NCI-H69 (cell line): ENCODE measurements at places on chromosomes 11 and 22.

DNA sequence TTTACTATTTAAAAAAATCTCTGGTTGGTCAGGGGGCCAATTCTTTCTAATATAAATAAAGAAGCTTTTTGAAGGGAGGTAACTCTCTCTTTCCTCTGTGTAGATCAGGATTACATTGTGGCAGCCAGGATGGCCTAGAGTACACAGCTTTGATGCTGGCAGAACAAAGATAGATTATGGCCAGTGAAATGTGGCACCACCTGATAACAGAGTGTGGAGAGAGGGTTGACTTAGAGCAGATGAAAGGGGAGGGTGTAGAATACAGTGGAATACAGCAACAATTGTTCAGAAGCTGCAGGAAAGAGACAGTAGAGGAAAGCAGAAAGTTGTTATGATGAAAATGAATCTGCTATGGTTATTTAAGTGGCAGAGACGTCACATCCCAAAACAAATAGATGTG, 99.0 kb downstream of the FAR1 start:
- no peak for DNase-seq

- DNase-seq = no peak
Observed at GRCh38 chr11:117966908-117967307, 19.3 kb upstream of the IL10RA start.

DNA sequence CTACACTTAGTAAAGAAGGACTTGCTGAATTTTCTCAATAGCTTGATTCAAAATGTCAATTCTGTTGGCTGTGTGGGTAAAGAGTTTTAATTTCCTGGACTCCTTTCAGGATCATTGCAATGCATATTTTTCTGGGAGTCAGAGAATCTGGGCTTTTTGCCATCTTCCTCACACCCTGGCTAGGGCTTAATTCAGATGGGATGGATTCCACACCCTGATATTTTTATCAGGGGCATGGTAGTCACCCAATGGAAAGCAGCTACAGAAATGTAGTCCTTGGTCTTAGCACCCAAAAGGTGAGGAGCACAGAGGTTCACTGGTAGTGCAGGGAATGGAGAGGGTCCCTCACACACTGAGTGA, 79.3 kb downstream of the SGSM3 start:
- no peak for DNase-seq

DNA sequence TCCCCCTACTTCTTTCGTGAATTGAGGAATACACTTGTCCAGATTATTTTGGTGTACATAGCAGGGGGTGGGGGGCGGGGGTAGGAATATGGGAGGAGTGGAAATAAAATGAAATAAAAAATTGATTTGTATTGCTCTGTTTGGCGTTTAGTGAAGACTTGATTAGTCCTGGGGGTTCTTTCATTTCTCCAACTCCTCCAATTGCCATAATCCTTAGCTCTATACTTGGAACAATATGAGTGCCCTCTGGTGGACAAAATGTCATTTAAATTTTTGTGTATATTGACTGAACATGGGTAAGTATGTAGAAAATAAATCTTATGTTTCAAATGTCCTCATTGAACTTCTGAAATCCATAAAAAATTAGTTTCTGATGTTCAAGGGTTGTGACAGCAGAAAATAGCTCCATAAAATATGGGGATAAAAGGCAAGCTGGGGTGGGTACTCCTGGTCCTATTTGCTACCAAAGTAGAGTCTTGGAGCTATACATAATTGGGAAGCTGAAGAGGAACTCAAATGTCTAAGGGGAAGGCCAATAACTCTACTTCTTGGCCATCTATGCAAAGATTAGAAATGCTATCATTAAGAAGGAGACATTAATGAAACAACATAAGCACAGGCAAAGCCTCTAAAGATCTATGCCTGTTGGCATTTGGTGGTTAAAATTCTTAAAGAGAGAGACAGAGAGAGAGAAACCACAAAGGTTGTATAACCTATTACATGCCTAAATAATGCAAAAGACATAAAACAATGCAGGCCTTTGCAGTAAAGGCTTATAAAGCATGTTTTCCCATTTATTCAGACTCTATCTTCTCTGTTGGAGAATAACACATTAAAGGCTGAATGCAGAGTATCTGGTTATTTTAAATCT, 421.6 kb downstream of the METTL15 start:
- peak; percentile 73 for DNase-seq

DNA sequence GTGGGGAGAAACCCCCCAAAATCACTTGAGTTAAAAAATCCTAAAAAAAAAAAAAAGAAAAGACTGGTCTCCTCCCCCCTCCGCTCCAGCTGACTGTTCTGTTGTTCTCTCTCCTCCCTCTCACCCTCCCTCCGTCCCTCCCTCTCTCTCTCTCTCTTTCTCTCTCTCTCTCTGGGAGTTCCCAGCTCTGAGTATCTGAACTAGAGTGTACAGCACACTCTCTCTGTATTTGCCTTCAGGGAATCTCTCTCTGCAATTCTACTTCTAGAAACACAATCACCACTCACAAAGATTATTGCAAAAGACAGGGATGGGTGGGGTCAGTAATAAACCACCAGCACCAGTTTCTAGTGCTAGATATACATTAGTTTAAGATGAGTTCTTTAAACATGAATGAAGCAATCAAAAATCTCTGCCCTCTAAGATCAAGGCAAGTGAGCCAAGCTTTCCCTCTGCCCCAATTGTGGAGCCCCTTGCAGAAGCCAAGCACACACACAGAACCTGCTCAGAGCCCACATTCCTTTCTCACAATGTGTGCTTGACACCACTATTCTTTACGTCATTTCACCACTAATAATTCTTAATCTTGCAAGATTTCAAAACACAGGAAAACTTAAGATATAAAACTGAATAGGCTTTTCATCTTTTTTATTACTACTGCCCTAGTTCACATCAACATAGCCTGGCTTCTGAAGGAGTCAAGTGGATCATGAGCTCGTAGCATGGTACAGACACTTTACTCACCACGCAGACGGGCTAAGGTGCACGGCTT, 133.5 kb downstream of the RBFOX2 start:
- DNase-seq = peak; percentile 56

- no peak for DNase-seq
Observed at GRCh38 chr11:122007601-122008071, 108.4 kb downstream of the BLID start.

GRCh38 chr22:27348634-27349033, 452.9 kb downstream of the MN1 start:
- no peak for DNase-seq

GRCh38 chr22:48751539-48752437, 1075.9 kb downstream of the BRD1 start:
- DNase-seq = no peak

- no peak for DNase-seq
Observed at GRCh38 chr22:35642305-35642741, 5.9 kb upstream of the APOL6 start.

DNA sequence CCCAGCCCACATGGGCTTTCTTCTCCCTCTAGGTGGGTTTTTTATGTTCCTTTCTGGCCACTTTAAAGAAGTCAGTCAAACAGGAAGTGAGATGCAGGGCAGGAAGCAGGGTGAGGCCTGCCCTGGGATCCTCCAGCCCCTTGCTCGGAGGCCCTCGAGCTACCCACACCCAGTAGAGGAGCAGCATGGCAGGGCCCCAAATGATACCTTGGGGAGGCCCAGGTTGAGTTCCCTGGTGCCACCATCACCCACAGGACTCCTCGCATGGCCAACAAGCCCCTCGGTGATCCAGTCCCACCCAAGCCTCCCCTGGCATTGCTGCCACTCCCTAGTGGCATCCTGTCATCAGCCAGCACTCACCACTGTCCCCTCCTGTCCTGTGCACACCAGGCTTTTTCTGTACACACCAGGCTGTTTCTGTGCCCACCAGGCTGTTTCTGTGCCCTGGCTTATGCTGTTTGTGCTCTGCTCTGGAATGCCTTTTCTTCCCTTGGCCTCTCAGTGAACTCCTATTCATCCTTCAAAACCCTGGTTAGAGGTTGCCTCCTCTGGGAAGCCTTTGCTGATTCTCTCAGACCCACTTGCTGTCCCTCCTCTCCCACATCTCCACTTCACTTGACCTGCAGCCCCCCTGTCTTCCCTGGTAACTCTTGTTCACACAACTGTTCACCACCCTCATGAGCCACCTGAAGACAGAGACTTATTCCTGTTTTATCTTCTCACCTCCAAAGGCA, 3.1 kb upstream of the PTGDR2 start:
- DNase-seq = no peak

DNA sequence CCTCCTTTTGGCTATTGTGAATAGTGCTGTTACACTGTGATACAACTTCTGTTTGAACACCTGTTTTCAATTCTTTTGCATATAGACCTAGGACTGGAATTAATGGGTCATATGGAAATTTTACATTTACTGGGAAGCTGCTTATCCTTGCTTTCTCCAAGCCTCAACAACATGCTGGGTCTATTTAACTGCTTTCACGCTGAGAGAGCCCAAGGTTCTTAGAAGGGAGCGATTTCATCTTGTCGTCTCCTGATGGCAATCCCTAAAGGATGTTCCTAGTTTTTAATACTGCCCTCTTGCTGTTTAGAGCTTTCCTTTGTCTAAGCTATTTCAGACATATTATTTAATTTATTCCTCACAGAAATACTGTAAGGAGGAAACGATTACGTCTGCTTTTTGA, 15.5 kb downstream of the IRAG1 start:
- DNase-seq = no peak

GRCh38 chr22:29351042-29351441, 35.5 kb upstream of the RASL10A start:
- DNase-seq = no peak

- DNase-seq = no peak
Observed at GRCh38 chr22:34481090-34481489, 560.8 kb upstream of the LARGE1 start.

DNA sequence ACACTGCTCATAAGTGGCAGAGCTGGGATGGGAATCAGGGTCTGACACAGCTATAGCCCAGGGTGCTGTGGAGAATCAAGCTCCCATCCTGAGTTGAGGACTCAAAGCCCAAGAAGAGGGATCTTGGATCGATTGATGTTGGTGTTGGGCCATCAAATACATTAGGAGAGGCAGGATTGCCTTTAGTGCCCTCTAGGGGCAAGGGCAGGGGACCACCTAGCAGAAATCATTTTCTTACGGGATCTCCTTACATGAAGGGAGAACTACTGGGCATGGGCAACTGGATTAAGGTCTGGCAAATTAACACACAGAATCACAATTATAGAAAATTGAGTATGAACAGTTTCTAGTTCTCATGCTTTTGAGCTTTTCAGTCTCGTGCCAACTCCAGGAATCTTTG, 24.9 kb upstream of the EMSY start:
- peak; percentile 58 for DNase-seq

DNA sequence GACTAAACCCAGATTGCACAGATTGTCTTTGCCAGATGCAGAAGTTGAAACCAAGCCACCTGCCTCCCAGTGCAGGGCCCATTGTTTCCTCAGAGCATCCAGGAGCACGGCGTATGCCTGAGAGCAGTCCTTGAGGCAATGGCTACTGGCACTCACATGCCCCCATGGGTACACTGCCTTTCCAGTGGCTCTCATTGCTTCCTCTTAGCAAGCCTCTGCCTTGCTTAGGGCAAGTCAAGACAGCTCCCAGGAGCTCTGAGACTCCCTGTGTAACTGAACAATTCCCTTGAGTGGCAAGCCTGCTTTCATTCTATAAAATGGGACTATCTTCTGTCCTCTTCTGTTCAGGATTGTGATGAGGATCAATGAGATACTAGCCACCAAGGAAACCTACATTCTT, 4.1 kb downstream of the SYTL2 start:
- DNase-seq = peak; percentile 13

- DNase-seq = peak; percentile 48
Observed at GRCh38 chr11:88363648-88364065, 26.1 kb upstream of the CTSC start.
